ENCODE measurements at places on chromosomes 7 and 10. TPM values are rescaled to one million over a fixed set of nuclear protein-coding genes. Genes with fewer than 3 reads are reported as not detected.

PALD1 gene
- polyA plus RNA-seq: 2.8 TPM

CPN1 gene
- not detected for polyA plus RNA-seq

DNA sequence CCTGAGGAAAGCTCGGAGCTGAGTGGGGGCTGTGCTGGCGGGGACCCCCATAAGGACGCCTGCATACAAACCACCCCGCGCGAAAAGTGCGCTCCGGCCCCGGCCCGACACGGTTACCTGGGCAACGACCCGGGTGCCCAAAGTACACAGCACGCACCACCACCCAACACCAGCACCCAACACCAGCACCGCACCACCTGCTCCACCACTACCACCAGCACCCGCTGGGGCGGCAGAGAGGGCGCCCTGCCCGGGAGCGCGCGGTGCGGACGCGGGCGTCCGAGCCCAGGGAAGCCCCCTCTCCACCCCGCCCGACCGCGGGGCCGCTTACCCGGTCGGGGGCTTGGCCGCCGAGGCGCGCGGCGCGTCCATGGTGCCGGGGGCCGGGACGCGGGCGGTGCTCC is 345 bp downstream of the COBL start:
- H3K4me1 ChIP-seq: peaks cover 5% of the 10 kb centered on the region
- H3K4me3 ChIP-seq: no peak overlapping the region
- no peak for DNase-seq
- no peak overlapping the region for H3K27ac ChIP-seq
- peaks cover 5% of the 10 kb centered on the region for H3K27me3 ChIP-seq

GRCh38 chr10:26773633-26774032 is 76.1 kb downstream of the PDSS1 start:
- peaks cover 23% of the 10 kb centered on the region for H3K36me3 ChIP-seq
- DNase-seq: no peak
- H3K4me3 ChIP-seq: no peak overlapping the region
- no peaks in the 10 kb centered on the region for H3K27me3 ChIP-seq
- peak overlapping the region; percentile 44 for H3K27ac ChIP-seq

DNA sequence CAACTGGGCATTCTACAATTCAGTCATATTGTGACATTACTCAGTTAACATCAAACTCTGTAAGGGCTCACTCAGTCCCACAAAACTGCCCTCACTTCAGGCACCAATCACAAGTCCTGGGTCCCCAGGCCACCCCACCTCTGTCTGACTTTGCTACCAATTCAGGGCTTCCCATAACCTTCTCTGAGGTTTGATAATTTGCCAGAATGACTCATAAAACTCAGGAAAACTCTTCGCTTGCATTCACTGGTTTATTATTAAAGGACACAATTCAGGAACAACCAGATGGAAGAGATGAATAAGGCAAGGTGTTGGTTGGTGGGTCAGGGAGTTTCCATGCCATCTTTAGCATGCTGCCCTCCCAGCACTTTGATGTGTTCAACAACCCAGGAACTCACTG is 41.3 kb downstream of the AVL9 start:
- no peaks in the 10 kb centered on the region for H3K27me3 ChIP-seq
- no peak overlapping the region for H3K4me3 ChIP-seq
- H3K4me1 ChIP-seq: no peaks in the 10 kb centered on the region
- peaks cover 5% of the 10 kb centered on the region for H3K36me3 ChIP-seq

DNA sequence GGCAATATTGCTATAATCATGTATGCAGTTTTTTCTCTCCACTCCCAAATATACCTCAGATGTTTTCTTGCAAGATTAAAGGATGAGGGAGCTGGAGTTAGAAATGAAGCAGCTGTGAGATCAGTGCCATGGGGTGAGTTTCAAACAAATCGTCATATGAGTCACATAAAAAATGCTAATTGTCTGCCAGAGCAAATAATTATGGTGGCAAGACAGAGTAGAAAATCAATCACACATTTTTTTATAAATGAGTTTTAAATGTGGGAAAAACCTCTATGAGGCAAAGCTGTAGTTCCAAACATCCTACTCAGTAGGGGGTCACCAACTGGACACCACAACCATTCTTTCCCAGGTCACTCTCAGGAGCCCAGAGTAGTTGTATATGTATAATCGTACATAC is 55.3 kb downstream of the CH25H start:
- no peak overlapping the region for H3K27ac ChIP-seq
- DNase-seq: no peak
- H3K4me3 ChIP-seq: no peak overlapping the region

DOCK1 gene
- not detected for polyA plus RNA-seq

IL15RA gene
- polyA plus RNA-seq: 9.6 TPM
